Ecto neural progenitor cell (in vitro differentiated cells): ENCODE measurements at places on chromosomes 4 and X.

DNA sequence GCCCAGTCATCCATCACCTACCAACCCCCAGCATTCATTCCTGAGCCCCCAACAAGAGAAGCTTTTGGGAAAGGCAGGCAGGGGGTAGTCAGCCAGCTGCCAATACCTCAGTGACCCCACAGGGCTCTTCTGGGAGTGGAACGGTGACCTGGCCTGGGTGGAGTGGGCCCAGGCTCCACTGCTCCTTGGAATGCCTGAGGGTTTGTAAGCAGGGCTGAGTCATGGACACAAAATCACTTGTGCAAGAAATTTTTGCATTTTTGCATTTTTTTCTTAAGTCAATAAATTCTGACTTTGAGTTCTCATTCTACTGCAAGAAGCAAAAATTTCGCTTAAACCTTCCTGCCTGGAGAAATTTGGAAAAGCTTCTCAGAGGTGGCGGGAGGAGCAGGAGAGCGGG lies 18.5 kb downstream of the SORCS2 start:
- no peak for DNase-seq

DNA sequence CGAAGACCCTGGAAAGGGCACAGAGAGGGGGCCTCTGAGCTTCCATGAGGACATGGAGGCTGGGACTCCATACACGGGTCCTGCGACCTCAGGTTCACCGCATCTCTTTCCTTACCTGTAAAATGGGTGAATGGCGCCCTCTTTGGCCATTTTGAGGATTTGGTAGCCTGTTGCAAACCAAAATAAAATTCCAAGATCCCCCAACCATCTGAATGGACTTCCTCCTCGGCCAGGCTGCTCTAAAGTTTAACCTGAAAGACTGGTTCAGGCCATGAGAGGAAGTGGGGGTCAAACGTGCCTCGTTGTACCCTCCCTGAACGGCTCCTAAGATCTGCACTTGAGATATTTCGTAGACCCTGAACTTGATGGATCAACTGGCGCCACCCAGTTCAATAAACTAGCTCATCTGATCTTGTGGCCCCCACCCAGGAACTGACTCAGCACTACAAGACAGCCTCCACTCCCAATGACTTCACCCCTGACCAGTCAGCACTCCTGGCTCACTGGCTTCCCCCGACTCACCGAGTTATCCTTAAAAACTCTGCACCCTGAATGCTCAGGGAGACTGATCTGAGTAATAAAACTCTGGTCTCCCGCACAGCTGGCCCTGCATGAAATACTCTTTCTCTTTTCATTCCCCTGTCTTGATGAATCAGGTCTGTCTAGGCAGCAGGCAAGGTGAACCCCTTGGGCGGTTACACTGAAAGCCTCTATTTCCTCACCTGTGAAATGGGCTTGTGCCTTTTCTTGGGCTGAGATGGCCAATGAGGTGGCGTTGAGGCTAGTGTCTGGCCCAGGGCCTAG lies 32.9 kb upstream of the GPR78 start:
- DNase-seq = no peak

DNA sequence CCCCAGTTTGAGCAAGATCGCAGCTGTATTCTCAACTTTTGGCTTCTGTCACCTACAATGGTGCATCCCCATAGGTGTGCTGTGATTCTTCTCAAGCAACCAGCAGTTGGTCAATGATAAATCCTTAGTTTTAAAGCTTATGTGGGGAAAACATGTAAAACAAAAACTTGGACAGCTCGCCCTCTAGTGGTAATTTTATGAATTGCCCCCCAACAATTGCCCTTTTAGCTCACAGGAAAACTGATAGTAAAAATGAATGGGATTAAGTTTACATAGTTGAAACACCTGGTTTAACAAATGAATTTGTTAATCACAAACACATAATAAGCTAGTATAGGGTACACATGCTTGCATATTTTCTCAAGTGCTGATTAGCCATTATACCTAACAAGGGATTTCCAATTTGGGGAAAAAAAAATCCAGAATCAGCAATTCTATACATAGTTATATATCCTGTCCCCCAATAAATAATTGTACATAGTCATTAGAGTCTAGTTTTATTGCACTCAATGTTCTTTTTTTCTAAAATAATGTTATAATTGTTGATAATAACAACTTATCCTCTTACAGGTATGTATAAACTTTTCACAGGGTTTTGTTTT lies 30.1 kb downstream of the TEX13A start:
- DNase-seq = no peak

- DNase-seq = no peak
Measured at GRCh38 chr4:75844151-75844662, 58.0 kb downstream of the PPEF2 start.

DNA sequence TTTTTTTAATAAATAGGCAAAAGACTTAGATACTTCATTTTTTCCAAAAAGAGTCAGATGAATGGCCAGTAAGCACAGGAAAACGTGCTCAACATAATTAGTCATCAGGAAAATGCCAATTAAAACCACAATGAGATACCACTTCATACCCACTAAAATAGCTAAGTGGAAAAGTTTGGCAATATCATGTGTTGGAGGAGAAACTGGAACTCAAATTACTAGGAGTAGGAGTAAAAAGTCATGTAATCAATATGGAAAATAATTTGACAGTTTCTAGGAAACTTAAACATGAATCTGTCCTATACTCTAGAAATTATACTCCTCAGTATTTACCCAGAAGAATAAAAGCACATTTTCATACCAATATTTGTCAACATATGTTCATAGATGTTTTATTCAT lies 449.8 kb downstream of the INPP4B start:
- no peak for DNase-seq

DNA sequence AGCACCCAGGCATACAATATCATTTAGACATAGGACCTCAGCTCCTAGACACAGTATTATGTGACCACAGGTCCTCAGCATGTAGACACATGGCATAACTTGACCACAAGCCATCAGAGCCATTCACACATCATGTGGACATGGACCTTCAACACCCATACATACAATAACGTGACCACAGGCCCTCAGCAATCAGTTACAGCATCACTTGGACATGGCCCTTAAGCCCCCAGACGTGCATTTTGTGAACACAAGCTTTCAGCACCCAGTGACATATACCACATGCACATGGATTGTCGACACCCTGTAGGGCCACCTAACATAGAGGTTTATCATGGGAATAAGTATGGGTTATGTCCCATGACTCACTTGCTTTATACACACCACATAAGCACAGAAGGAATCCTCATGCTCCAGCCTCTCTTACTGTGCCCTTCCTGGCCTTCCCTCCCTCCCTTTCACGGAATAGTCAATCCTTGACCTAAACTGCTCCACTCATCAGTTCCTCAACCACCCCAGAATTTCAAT lies 1.9 kb downstream of the TSPYL2 start:
- no peak for DNase-seq

DNA sequence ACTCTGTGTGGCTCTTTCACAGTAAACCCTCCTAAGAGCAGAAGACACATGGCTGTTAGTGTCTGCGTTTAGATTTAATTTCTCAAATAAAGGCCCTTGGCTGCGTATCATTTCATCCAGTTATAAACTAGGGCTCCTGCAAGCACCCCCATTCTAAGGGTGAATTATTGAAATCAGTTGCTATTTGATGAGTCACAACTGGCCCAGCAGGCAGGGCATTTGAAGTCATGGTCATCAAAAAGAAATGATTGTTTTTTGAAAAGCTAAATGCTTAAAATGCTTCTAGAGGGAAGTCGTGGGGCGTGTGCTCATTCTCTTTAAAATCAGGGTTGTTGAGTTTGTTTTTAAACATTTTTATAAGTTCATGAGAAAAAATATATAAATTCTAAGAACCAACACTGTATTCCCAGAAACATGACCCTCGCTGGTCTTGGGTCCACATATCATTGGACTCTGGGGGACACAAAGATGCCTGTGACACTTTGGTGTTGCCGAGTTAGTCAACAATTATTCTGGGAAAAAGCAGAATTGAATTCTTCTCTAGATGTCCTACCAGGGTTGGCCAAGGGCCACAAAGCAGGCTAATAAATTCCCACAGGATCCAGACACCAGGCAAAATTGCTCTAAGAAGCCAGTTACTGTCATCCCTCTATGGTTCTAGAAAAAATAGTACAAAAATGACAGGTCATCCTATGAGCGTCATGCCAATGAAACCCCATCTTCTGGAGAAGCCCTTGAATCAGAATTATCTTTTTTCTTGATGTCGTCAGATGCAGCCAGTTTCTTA lies 99.5 kb upstream of the MYOZ2 start:
- no peak for DNase-seq

- DNase-seq = no peak
Measured at GRCh38 chr4:7535094-7535493, 100.4 kb upstream of the PSAPL1 start.

- DNase-seq = no peak
Measured at GRCh38 chrX:45323387-45323786, 122.7 kb upstream of the DIPK2B start.

DNA sequence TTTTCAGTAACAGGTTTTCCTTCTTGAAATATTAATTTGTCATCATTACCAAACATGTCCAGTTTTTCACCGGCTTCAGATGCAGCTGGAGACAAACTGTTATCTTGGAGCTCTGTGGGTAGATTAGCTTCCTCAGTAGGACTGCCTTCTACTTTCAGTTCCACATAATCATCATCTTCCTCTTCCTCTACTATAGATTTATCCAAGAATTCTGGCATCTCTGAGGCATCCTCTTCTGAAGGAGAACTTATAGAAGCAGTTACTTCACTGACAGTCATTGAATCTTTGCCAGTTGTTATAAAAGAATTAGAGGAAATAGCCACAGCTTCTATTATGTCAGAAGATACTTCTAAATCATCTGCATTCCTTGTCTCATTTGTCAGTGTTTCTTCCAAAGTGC lies 162.9 kb downstream of the LRBA start:
- DNase-seq = no peak

GRCh38 chr4:123597586-123597985 lies 201.0 kb downstream of the SPRY1 start:
- no peak for DNase-seq

DNA sequence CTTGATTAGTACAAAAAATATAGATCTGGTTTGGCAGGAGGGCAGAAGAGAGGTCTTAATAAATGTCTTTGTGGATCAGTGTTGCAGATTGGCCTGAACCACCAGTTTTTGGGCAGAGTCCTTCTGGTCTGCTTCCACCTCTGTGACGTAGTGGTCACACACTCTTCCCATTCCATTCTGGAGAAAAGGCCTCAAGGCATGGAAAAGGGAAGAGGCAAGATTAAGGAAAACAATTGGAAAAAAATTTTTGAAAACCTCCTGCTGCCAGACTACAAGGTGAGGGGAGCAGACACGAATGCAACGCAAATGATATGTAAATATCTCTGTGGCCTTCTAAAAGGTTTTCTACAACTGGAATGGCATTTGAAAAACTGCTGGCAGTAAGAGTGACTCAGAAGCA lies 24.3 kb upstream of the FAM47C start:
- DNase-seq = no peak

DNA sequence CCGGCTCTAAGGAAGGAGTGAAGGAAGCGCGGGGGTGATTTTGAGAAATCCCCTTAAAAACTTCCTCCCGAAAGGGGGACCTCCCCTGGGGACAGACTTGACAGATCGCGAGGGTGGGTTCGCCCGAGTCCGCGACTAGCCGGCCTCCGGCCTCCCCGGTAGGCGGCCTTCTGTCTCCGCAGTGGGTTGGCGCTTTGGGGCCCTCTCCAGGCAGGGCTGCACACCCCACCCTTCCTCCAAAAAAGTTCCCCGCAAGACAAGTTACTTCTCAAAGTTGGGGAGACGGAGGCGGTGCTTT lies 24.8 kb downstream of the HOPX start:
- DNase-seq = peak; percentile 54

DNA sequence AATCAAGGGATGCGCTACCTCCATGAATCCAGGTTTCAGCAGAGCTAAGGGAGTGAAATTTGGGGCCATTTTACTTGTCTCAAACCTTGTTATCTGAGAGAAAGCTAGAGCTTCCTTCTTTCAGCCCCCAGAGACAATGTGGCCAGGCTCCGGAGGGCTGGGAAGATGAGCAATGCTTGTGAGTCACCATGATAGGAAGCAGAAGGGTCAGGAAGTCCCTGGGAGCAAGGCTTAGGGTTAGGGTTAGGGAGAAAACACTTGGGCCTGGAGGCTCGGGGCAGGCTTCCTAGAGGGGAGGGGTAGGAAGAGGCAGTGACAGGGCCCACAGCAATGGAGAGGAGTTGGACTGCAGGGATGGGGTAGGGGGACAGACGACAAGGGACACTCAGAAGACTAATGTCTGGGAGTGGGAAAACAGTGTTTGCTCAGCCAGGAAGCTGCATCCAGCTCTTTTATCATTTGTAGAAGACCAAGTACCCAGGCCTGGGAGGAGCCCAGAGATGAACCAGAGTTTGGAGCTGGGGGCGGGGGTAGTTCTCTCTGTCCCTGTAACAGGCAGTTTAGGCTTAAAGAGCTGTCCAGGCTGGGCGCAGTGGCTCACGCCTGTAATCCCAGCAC lies 16.4 kb upstream of the PORCN start:
- no peak for DNase-seq

DNA sequence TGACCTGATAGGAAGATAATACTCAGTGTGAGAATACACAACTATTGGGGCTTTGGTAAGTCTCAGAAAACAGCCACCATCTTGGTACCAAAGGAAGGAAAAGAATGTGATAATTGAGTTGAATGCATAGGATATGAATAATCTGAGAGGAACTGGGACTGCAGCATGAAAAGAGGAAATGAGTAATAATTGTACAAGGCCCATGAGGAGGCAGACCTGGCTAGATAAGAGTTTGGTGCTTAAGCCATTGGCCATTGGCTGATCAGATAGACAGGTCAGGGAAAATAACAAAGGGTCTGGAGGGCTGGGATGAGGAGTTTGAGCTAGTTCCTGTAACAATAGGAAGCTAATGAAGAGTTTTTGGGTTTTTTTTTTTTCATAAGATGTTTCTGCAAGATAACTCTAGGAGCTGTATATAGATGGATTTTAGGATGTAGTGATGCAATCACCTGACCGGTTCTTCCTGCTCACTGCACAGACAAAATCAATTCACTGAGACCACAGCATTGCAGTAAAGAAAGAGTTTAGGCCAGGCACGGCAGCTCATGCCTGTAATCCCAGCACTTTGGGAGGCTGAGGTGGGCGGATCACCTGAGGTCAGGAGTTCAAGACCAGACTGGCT lies 5.3 kb upstream of the TRMT2B start:
- no peak for DNase-seq

DNA sequence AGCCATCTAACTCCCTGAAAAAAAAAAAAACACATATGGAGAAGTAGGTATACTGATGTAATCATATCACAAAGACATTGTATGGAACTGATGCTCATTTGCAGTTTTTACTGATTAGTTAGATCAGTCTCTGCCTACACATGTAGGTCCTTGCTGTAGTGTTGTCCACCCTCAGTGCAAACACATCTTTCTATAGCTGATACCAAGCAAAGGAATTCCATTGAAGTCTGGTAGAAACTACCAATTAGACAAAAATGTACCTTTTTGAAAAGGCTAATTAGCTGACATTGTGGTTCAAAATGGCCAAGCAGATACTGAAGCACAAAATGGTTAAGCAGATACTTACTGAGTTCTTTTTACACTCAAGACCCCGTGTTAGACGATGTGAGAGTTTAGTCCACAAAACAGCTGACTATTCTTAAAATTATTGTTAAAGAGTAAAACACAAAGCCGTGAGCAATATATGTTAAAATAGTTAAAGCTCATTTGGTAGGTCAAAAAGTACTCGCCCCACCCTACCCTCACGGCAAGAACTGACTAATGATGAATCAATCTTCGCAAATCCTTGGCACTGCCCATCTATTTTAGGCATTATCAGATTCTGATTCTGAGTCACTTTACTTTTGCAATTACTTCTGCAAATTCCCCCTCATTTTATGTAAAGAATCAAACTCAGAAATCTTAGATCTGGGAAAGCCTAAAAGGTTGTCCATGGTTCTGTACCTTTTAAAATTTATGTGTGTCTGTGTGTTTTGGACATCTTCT lies 40.4 kb downstream of the COL4A6 start:
- no peak for DNase-seq
